Thymus (tissue), 14 donors: ENCODE measurements at places on chromosomes 2 and 18.

GRCh38 chr2:108920686-108921085 lies 68.3 kb downstream of the EDAR start:
- no peak for DNase-seq

DNA sequence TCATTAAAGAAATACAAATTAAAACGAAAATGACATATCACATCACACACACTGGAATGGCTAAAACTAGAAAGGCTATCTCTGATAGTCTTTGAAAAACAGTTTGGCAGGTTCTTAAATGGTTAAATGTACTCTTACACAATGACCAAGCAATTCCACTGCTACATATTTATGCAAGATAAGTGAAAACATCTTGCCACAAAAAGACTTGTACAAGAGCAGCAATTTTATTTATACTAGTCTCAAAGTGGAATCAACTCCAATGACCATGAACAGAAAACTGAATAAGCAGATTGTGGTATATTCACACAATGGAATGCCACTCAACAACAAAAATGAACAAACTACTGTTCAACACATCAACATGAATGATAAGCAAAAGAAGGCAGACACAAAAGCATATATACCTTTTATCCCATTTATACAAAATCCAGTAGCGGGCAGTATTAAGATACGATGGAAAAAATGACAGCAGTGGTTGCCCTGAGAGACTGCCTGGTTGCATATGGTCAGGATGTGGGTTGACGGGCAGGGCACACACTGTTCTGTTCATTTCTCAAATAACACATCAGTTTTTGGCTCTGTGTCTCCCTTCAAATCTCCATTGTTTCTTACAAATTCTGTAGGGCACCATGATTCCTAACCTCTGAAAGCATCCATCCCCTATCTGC lies 25.4 kb downstream of the SP100 start:
- DNase-seq = no peak

GRCh38 chr2:158034198-158034866 lies 67.3 kb upstream of the UPP2 start:
- peak; percentile 69 for DNase-seq

DNA sequence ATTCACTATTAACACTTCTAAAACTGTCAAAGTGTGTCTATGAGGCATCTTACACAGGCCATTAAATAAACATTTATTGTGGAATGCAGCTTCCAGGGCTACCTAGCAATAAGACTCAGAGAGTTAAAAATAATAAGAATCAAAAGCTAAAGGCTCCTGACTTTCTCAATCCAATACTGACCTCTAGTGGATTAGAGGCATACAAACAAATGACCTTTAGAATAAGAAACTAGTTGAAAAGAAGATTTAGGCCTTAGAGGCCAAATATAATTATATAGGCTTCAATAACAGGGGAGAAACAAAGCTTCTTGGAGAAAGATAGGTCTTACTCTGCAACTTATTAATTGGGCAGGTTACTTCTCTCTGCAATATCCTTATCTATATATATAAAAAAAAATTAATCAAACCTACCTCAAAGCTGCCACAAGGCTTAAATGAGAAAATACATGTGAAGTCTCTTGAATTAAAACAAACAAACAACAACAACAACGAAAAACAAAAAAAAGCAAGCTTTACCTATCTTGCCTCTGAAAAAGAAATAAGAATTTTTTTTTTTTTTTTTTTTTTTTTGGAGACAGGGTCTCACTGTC lies 246.1 kb downstream of the EXOC6B start:
- no peak for DNase-seq

GRCh38 chr2:173355132-173355865 lies 627 bp downstream of the CDCA7 start:
- DNase-seq = peak; percentile 66

DNA sequence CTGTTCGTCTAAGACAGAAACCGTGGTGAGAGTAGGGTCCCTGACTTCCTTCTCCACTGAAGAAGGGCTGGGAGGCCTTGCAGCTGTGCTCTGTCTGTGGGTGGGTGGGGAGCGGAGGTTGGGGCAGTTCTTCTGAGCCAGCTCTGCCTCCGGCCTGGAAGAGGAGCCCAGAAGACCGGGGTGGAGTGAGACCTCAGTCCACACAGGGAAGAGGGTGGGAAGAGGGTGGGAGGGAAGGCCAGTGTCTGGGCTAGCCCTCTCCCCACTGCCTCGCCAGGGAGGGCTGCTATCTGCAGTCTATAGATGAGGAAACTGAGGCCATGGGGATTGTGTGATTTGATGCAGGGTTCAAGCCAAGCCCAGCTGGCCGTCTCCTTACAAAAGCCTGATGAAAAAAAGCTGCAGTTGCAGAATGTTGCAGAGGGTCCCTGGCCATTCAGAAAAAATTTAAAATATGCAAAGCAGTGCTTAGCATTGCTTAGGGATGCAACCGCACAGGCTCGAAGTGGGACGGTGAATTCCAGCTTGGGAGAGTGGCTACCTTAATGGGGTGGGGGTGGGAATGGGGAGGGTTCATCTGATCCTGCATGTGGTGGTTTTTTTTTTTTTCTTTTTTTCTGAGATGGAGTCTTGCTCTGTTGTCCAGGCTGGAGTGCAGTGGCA lies 181.6 kb upstream of the HS6ST1 start:
- DNase-seq = peak; percentile 57

DNA sequence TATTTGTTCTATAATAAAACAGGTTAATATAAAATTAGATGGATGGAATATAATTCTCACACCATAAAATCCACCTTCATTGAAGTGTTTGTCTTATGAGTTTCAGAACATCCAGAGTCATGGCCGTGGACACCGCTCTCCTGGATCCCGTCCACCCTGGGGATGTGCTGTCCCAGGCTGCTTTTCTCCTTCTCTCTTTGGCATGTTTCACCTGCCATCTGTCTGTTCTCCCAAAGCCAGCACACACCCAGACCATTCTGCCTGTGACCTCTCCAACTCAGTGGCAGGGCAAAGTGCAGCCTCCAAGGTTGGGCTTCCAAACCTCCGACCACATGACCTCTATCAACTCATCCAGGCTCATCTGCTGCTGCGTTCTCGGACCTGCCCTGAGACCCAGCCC lies 104.7 kb downstream of the MYT1L start:
- DNase-seq = no peak

- no peak for DNase-seq
These were observed 26.5 kb downstream of the TCF23 start for GRCh38 chr2:27175330-27175729.

DNA sequence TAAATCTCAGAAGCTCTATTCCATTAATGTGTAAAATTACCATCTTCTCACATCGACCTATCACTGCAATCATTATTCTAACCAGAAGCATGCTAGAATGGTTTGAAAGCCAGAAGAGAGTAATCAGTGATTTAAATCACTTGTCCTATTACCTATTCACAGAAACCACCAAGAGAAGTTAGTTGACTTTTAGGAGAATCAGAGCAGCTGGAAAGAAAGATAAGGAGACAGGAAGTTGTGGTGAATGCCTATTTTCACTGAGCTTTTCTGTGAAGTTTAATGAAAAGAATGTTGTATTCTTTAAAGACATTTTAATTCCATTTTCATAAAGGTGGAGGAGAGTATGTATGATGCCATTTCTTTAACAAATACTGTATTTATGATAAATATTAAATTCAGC lies 352.6 kb upstream of the CRIM1 start:
- no peak for DNase-seq

DNA sequence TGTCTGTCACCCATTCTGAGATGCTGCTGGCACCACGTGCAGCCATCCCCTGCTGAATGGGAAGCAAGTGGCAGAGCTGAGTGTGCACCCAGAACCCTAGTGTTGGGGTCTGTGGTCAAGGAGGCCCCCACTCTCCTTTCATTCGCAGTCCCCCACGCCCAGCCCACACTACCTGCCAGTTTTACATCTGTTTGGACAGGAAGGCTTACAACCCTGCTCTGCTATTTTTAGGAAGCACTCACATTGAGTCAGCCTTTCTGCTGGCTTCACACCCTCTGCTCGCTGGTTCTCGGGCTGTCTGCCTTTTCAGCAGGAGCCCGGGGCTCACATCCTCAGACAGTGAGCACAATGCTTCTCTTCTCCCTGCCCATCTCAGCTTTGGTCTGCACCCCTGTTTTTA lies 10.7 kb upstream of the ADCY3 start:
- no peak for DNase-seq

DNA sequence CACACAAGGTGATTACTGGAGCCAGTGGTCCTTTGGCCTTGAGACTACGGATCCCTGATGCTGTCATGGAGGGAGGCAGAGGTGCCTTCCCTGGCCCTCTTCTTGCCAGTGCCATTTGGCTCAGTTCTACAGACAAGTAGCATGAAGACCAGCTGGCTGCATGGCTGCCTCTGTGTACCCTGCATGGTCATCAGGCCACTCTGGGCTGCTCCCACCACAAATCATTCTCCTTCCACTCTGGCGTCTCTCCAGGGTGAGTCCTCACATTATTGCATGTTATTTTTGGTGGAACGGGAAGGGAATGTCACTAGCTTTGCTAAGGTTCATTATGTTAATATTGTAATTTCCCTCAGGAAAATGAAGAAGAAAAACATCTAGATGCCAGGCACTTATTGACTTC lies 229.8 kb downstream of the VAPA start:
- no peak for DNase-seq

DNA sequence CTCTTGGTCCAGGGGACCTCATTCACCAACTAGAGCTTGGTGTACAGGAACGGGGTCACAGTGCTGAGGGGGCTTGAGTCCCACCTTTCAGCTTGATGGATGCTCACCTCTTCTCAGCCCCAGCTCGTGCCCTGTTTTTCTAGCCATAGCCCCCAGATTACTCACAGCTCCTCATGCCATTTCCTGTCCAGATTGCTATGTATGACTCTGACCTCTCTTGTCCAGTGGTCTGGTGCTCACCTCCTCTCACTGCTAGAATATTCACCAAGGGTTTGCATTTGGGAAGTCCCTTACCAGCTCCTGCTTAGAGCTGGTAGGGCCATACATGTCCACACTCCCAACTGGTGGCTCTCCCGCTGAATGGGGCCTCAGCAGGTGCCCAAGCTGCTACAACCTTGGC lies 5.9 kb downstream of the LBX2 start:
- no peak for DNase-seq

DNA sequence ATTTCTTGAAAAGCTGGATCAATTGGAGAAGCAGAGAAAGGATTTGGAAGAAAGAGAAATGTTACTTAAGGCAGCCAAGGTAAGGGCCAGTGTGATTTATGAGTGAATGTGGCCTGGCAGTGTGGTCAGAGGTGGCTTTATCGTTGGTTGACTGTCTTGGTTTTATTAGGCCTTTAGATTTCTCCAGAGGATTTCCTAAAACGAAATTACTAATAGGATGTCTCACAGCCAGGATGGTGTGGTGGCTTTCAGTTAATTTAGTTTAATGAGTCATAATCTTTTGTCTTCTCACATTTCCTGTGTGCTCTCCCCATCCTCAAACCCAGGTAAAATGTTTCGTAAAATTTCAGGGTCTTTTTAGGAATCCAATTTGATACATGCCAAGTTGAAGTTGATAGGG lies 100.8 kb downstream of the TAF4B start:
- no peak for DNase-seq

- no peak for DNase-seq
These were observed 11.7 kb downstream of the CPS1 start for GRCh38 chr2:210568108-210568507.

- DNase-seq = no peak
These were observed 94.0 kb downstream of the CELF4 start for GRCh38 chr18:37471637-37472036.
